ENCODE measurements at places on chromosomes 13 and 19.

DNA sequence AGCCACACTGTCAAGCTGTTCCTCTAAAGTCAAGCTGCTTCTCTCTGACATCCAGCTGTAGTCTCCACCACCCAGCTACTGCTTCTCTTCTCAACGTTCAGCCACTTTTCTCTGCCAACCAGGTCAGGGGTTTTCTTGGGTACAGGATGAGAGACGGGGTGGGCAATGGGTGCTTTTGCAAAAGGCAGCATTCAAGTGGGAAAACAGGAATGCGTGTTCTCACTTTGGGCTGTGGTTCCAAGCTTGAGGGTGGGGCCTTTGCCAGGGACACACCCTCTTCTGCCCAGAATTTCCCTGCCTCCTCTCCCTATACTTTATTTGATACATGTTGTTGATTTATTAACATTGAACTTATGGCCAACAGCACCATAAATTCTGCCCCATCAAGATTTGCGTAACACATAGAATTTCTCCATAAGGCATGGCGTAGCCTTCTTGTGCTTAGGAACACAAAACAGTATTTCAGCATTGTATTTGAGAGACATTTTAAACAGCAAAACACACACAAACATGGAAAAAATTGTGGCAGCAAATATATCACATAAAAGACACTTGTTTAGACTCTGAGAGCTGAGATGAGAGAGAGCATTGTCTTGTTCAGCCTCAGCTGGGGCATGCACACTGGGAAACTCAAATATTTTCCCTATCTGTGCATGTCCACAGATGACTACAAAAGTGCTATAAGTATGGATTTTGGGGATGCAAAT is 392.8 kb downstream of the SLITRK6 start:
- no peak for DNase-seq

GRCh38 chr13:50798923-50799322 is 44.6 kb downstream of the DLEU7 start:
- no peak for DNase-seq

DNA sequence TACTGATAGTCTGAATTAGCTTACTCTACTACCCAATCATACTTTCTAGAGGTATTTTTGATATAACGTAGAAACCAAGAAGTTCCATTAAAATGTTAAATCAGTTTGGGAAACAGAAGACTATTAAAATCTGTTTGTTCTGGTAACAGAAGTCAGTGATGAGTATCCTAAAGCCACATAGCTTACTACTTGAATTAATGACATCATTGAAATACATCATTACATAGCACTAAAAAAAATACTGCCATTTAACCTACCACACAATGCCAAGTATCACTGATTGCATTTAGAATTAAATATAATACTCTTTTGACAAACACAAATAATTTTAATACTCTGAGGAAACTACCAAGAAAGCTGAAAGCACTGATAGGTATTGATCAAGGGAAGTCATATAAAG is 5.4 kb downstream of the MRPS31 start:
- no peak for DNase-seq

- DNase-seq: peak; percentile 30
Measured at GRCh38 chr19:41699231-41699967, 9.0 kb upstream of the CEACAM5 start.

DNA sequence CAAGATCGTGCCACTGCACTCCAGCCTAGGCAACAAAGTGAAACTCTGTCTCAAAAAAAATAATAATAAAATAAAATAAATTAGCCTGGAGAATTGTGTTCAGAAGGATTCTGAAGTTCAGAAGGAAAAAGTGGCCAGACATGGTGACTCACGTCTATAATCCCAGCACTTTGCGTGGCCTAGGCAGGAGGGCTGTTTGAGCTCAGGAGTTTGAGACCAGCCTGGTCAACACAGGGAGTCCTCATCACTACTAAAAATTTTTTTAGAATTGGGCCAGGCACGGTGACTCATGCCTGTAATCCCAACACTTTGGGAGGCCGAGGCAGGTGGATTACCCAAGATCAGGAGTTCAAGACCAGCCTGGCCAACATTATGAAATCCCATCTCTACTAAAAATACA is 6.0 kb downstream of the RDH8 start:
- DNase-seq: no peak

DNA sequence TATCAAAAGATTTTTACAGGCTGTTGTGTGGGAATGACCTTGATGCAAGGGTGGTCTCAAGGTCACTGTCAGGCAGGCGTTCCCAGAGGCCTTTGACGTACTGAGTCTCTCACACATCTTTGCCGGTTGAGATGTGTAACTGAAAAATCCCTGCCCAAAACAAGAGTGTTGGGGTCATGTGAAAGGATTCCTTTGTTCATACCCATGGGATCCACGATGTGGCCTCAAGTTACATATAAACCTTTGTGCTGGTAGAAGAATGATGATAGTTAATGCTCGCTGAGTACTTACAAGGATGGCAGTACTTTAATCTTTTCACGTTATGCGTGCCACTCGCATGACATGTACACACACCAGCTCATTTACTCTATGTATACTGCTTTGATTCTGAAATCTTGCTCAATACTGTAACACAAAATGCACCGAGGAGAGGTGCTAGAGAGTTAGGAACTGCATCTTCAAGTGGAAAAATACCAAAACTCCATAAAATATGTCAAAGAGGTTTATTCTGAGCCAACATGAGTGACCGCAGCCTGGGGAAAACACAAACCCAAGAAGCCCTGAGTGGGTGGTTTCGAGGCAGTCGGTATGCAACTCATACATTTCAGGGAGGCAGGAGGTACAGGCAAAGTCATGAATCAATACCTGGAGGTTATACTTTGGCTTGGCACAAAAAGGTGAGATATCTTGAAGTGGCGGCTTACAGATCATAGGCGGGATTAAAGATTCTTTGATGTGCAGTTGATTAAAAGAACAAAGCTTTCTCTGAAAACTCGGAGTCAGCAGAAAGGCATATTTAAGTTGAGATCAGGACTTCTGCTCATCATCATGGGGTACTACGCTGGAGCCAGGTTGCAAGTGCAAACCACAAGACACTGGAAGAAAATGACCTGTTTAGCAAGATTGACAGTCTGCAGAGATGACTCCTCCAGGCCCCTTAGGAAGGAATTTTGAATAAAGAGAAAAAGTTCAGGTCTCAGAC is 87.4 kb upstream of the ARHGEF7 start:
- DNase-seq: no peak

GRCh38 chr13:100051070-100051469 is 37.8 kb upstream of the PCCA start:
- DNase-seq: no peak

DNA sequence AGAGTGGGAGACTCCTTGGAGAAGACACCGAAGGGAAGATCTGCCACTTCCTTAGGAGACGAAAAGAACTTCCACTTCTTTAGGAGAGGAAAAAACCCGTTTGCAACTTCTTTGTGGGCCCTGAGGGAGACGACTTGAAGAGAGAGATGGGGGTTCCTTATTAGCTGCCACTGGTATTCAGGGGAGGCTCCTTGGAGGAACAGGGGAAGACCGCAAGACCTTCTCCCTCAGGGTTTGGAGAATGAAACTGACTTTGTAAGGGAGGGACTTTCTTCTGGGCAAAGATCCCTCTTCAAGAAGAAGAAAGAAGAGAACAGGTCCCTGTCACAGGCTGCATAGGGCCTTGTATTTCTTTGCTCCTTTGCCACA is 416 bp downstream of the BCKDHA start:
- no peak for DNase-seq

Measured in Caco-2 (cell line).